ENCODE measurements at places on chromosomes 5 and 9. TPM values are rescaled to one million over a fixed set of nuclear protein-coding genes. Genes with fewer than 3 reads are reported as not detected.

- no peak for DNase-seq
Measured at GRCh38 chr9:9951556-9952160, 661.1 kb downstream of the PTPRD start.

- peak; percentile 70 for DNase-seq
Measured at GRCh38 chr5:142816531-142817430, 46.6 kb downstream of the ARHGAP26 start.

- peak; percentile 31 for DNase-seq
Measured at GRCh38 chr9:76873056-76873792, 32.7 kb downstream of the PRUNE2 start.

Gene ZMAT2
- 31.4 TPM for total RNA-seq

Gene BHMT2
- 5.3 TPM for total RNA-seq

Gene LCN2
- 0.32 TPM for total RNA-seq
